ENCODE measurements at places on chromosomes 13 and 19. TPM values are rescaled to one million over a fixed set of nuclear protein-coding genes. Genes with fewer than 3 reads are reported as not detected.

Gene PLK5
- total RNA-seq, result not detected

Gene KLK12
- not detected for total RNA-seq

Gene KANK2
- total RNA-seq, result 355 TPM

Gene ACP7
- total RNA-seq, result not detected

Gene CCL25
- total RNA-seq, result not detected

Gene ZNF177
- 1.9 TPM for total RNA-seq

Gene SIGLEC9
- total RNA-seq, result 12.6 TPM

Gene VPS36
- 38.2 TPM for total RNA-seq

All from posterior vena cava (tissue), 2 donors.